Lung (tissue), 17 donors: ENCODE measurements at places on chromosomes 12 and 14. TPM values are rescaled to one million over a fixed set of nuclear protein-coding genes. Genes with fewer than 3 reads are reported as not detected.

DNA sequence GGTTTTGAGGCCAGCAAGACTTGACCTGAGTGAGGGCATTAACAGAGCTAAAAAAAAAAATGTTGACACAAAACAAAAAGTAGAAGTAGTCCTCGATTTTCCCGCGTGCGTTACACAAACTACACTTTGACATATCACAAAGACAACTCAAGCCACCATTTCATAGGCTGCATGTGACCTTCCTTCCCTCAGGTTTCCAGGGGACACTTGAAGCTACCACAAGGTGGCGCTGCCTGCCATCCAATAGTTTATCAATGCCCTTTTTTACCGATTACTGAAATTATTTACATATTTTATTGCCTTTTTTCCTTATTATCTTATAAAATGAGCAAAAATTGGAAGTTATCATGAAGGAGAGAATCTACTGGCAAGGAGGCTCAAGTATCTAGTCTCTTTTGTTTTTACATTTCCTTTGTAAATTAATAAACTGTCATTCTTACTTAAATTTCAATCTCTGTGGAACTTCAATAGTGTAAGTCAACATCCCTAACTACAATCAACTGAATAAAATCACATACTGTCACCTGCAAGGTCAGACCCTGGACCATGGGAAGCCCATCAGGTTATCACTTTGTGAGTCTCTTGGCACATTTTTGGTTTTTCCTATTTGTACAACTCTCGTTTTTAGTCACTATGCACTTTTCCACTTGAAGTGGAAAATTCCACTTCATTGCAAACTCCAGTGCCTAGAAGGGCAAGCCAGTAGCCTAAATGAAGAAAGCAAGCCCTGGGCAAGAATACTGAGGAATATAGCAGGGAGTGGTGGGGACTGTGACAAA lies 84.6 kb upstream of the CPSF6 start:
- DNase-seq, result peak; percentile 70

DNA sequence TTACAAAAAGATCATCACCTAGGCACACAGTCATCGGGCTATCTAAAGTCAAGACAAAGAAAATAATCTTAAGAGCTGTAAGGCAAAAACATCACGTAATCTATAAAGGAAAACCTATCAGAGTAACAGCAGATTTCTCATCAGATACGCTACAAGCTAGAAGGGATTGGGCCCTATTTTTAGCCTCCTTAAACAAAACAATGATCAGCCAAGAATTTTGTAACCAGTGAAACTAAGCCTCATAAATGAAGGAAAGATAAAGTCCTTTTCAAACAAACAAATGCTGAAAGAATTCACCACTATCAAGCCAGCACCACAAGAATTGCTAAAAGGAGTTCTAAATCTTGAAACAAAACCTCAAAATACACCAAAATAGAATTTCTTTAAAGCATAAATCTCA lies 191.6 kb upstream of the BMP4 start:
- DNase-seq, result no peak

DNA sequence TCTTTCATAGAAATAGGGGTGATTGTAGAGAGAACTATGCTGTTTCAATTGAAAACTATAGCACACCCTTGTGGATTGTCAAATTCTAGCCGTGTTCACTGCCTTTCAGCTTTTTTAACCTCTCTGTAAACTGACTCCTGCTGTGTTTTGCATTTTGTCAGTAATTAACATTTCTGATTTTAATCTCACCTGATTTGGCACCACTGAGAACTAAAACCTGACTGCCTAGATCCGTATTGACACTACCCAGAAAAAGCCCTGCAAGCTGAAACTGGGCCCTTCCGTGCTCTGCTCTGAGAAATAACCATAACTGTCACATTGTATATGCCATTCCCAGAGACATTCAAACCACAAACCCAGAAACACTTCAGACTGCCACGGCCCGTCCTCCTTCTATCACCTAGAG lies 26.6 kb upstream of the ETV6 start:
- peak; percentile 49 for DNase-seq

DNA sequence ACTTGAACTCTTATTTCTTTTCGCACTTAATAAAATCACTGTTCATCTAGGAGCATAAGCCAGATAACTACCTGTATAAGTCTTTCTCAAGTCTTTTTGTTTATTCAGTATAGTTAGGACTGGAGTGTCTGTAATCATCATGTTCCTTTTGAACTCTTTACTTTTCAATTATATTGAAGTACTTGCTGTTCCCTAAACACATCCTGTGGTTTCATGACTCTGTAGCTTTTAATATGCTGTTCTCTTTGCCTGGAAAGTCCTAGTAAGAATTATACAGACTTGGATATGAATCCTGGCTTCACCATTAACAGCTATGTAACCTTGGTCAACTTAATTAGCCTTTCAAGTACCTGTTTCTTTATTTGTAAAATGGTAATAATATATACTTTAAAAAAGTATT lies 88.2 kb downstream of the CCDC91 start:
- DNase-seq, result no peak

DNA sequence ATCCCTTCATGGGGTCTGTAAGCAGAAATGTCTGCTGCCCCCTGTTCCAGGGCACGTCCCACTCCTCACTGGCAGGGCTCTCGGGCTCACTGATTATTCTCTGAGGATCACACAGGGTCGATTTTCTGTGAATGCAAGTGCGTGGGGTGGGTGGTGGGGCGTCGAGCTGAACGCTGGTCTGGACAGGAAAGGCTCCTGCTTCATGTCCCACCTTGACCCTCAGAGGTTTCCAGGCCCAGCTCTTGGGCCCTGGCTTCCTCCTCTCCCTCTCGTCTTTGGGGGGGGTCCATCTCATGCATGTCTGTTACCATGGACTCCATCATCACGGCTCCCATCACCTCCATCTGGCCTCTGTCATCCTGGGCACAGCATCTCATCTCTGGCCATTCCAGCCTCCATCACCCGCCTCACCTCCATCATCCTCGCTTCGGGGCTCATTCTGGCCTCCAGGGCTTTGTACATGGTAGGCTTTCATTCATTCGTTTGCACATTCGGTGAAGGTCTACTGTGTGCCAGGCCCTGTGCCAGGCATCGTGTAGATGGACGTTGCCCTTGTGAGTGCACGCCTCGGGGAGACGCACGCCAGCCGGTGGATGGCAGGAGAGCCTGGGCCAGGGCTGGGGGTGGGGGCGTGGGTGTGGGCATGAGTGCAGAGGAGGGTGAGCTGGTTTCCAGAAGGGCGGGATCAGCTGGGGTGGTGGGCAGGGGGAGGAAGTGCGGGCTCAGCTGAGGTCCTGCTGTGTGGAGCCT lies 34.7 kb downstream of the RTL1 start:
- DNase-seq, result no peak

DNA sequence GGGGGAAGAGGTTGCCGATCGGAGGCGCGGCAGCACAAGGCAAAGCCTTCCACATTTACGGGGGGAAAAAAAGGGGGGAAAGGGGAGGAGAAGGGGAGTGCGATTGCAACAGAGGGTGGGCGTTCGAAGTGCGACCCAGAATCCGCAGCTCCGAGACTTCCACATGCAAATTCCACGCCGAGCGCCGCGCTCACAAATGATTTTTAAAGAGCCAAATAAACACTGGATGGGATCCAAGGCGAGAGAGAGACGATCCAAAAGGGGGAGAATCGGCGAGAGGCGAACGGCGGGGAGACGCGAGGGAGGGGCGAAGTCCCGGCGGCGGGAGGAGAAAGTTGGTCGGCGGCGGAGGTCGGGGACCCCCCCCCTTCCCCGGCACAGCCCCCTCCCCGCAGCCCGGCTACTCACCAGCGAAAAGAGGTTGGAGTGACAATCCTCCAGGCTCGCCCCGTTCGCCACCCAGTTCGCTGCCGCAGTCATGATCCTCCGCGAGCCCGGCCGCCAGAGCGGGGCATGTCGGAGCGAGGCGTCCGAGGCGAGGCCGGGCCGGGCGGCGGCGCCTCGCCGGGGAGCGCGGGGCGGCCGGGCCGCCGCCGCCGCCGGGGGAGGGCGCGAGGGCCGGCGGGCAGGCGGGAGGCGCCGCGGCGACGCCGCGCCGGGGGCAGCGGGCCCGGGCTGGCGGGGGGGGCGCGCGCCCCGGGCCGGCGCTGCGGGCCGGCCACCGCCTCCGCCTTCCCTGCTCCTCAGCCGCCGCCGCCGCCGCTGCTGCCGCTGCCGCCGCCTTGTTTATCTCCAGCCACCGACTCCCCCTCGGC lies 634 bp downstream of the MED13L start:
- DNase-seq, result peak; percentile 98

GRCh38 chr14:49992036-49992435 lies 99.2 kb downstream of the ARF6 start:
- DNase-seq, result no peak

The MYF5 gene
- not detected for total RNA-seq

The NUP37 gene
- total RNA-seq, result 21.8 TPM
